CD4-positive, alpha-beta T cell (primary cell): ENCODE measurements at places on chromosomes 2 and 18. TPM values are rescaled to one million over a fixed set of nuclear protein-coding genes. Genes with fewer than 3 reads are reported as not detected.

- no peaks in the 10 kb centered on the region for H3K27me3 ChIP-seq
- no peak overlapping the region for H3K4me3 ChIP-seq
- H3K27ac ChIP-seq, result no peak overlapping the region
- no peaks in the 10 kb centered on the region for H3K4me1 ChIP-seq
- no peaks in the 10 kb centered on the region for H3K36me3 ChIP-seq
Observed at GRCh38 chr2:88659538-88659915, 31.9 kb upstream of the RPIA start.

- H3K4me1 ChIP-seq, result peaks cover 6% of the 10 kb centered on the region
- no peak overlapping the region for H3K4me3 ChIP-seq
- no peaks in the 10 kb centered on the region for H3K36me3 ChIP-seq
- H3K27me3 ChIP-seq, result no peaks in the 10 kb centered on the region
- no peak overlapping the region for H3K27ac ChIP-seq
Observed at GRCh38 chr2:240981280-240981679, 17.1 kb upstream of the SNED1 start.

DNA sequence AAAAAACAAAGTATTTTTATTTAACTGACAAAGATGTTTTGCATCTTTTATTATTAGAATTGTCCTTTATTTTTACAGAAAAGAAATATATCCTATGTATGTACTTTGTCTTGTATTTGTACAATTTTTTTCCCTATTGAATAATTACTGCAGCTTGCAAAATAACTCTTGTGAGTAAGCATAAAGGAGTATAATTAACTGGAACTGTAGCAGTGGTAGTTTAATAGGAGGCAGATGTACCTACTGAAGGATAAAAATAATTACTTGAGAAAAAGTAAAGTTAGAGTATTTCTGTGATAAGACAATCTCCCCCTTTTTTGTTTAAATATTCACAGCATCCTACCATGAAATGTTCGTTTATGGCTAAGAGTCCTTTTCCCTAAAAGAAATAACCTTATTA lies 34.7 kb downstream of the EHBP1 start:
- H3K36me3 ChIP-seq, result no peaks in the 10 kb centered on the region
- H3K4me3 ChIP-seq, result no peak overlapping the region
- H3K27ac ChIP-seq, result no peak overlapping the region
- no peak for DNase-seq
- H3K27me3 ChIP-seq, result no peaks in the 10 kb centered on the region

Gene DSEL
- total RNA-seq, result 0.52 TPM
